Fibroblast of the aortic adventitia (primary cell): ENCODE measurements at places on chromosomes 7 and 10. TPM values are rescaled to one million over a fixed set of nuclear protein-coding genes. Genes with fewer than 3 reads are reported as not detected.

DNA sequence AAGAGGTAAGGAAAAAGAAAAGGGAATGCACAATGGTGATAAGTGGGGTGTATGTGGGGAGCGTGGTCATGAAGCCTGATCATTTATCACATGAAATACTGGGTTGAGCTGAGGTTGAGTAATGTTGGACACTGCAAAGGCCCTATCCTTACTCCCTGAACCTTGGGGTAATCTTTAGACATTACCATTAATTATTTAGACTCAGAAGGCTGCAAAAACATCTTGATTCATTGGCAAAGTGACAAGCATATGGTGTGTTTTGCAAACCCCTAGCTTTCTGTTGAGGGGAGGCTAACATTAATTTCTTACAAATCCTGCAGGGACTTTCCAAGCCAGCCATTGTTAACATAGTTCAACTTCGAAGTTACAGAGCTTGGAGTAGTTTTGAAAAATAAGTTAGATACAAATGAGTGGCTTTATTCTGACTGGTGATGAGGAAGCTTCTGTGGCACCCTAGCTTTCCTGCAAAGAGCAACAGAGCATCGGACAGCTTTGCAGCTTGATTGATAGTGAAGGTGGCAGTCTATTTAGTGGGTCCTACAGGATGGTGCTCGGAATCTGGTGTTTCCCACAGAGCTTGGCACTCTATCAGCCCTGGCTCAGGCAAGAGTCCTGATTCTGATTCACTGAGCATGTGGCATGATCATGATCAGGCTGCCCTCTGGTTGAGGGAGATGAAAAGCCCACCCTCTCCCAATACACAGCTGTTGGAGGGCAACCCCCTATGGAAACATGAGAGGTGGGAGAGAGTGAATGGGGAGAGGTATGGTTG, 153.7 kb upstream of the NPVF start:
- no peak for DNase-seq

GRCh38 chr10:104318810-104319741, 19.2 kb downstream of the ITPRIP start:
- no peak for DNase-seq

DNA sequence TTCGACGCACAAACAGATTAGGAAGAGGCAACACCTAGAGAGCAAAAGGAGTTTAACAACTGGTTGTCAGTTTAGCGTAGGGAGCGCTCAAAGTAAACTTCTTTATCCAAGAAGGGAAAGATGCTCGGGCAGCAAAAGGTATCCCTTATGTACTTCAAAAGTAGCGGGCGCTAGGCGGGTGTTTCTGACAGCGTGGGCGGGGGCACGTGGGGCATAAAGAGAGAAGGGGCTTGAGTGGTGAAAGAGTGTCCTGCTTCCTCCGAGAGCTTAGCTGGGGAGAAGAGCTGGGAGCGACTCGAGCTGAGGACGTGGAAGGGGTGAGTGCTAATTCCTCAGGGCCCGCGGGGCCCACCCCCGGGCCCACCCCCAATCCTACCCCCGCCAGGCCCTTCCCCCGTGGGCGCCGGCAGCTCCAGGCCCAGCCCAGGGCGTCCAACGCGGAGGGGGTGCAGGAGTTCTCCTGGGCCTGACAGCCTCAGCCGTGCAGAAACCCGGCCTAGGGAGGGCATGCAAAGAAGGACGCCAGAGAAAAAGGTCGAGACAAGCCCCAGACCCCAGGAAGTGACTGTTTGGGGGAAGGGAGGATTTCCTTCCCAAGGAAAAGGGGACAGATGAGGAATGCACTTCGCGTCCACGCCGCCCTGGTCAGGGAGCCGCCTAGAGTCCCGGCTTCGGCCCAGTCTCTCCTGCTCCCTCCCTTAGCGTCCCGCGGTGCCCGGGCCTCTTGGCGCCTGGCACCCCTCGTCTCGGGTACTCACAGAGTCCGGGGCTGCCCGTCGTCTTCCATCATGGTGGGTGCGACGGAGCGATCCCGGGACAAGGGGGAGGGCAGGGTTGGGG, 868 bp downstream of the TIAL1 start:
- peak; percentile 38 for DNase-seq

DNA sequence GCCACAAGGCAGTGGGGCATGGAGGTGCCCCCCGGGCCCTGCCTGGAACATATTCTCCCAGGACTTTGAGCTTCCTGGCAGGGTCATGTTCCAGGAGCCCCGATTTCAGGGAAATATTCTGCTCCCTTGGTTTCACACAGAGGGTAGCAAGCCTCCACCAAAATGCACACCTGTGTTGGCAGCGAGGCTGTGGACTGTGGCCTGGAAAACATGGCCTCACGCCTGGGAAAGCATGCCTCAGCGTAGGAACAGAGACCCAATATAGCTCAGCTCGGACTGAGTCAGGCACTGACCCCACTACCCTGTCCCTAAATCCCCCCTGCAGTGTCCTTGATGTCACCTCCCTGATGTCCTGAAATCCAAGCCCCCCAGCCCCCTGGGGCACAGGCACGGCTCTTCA, 92.0 kb downstream of the KCNMA1 start:
- DNase-seq: no peak

DNA sequence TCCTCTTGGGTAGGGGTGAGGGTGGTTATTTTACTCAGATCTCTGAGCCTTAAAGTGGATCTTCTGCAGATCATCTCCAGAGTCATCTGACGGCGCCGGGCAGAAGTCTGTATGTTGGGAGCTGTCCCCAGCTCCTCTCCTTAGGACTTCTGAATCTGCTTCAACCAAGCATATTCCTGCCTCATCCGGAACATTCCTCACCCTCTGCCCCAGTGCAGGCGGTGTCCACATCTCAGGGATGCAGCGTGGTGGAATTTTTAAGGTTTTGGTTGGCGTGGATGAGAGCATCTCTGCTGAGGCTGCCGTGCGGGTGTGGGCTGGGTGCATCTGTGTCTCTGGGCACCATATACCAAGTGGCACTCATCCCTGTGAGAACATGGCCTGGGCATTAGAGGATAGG, 148.3 kb downstream of the MGMT start:
- DNase-seq: no peak

TMEM184A gene
- total RNA-seq: not detected in 2 replicates
